HS-27A (cell line): ENCODE measurements at places on chromosomes 7 and 10.

- DNase-seq = no peak
Measured at GRCh38 chr10:110655320-110655719, 11.2 kb downstream of the RBM20 start.

GRCh38 chr7:134932707-134933370 lies 53.5 kb upstream of the AGBL3 start:
- no peak for DNase-seq

DNA sequence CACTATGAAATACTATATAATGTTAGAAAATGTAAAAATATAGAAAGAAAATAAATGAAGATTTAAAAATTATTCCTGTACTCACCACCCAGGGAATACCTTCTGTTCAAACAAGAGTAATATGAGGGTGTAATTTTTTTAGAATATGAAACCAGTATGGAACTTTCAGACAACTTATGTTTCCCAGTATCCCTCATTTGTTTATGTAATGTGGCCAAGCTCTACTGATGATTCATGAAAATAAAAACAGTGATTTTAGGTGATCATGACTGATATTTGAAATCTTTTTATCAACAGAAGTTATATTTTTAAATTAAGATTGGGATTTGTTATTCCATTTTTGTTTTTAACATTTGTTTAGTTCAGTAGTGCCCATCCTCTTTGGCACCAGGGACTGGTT lies 18.8 kb downstream of the SLK start:
- DNase-seq = no peak

DNA sequence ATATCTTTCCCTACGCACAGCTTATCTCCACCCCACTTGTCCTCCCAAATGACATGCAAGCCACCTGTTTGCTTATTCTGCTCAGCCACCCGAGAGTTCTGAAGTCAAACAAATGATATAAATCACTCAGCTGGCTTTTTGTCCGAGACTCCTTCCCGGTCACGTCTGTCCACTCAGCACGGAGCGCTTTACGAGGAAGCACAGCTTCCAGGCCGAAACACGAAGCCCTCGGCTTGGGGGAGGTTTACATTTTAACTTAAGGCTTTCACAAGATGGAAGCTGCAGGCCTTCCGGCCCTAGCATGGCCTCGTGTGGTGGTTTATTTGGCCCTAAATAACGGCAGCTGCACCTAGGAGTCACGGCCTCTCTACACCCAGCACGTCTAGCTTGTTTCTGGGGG lies 60.1 kb upstream of the GNA12 start:
- DNase-seq = no peak

GRCh38 chr10:22681783-22682183 lies 32.6 kb downstream of the PIP4K2A start:
- DNase-seq = no peak
